ENCODE measurements at places on chromosomes 13 and 19. TPM values are rescaled to one million over a fixed set of nuclear protein-coding genes. Genes with fewer than 3 reads are reported as not detected.

CGB1 gene
- not detected for total RNA-seq

TNNT1 gene
- 16.1 TPM for total RNA-seq

C13orf42 gene
- not detected for total RNA-seq

ZNF296 gene
- total RNA-seq: 3.4 TPM

ERICH4 gene
- total RNA-seq: not detected

ZNF570 gene
- total RNA-seq: 4.6 TPM

TTC9B gene
- total RNA-seq: not detected

ATP4B gene
- not detected for total RNA-seq

FAAP24 gene
- 2.4 TPM for total RNA-seq

CEACAM1 gene
- total RNA-seq: not detected

BRSK1 gene
- 34.7 TPM for total RNA-seq

All from cardiac muscle cell (in vitro differentiated cells and primary cell).